ENCODE measurements at places on chromosomes 7 and 10.

DNA sequence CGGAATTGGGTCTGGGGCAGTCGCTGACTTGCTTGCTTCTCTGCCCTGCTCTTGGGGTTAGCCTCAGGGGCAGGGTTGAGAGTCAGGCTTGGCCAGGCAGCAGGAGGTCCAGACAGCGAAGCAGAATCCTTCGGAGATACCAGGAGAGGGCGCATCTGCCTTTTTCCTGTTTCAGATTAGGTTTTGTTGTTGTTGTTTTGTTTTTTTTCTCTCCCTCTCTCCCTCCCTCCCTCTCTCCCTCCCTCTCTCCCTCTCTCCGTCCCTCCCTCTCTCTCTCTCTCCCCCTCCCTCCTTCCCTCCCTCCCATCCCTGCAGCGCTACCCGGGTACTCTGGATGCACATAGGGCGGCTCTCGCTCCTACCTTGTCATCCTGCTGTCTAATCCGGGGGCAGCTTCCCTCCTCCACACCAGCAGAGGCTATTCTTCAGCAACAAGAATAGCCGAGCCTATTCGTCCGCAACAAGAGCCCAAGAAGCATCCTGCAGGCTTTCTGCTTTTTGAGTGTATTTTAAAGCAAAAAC, 758 bp upstream of the OPTN start:
- no peak for DNase-seq

DNA sequence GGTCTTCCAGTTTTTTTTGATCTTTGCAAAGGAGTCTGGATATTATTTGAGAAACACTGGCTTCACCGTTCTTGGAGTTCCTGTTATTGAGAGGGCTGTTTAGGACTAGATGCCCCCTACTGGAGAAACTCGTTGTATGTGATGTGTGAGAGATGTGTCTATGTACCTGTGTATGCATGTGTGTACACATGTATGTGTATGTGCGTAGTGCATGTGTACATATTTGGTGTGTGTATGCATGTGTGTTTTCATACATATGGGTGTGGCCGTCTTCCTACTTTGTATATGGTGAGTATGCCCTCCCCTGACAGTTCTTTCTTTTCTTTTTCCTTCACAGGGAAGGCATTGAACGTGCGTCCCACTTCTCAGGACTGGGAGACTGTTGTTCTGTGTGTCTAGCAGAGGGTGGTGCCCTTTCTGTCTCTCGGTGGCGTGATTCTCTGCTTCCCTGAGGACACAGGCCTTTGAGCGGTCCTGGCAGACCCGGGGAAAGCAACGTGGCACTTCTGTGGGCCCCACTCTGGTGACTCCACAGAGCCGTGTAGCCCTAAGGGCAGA, 3.0 kb upstream of the CALHM3 start:
- DNase-seq: no peak

- DNase-seq: no peak
These were observed 245.2 kb downstream of the ELFN1 start for GRCh38 chr7:1915326-1915725.

- no peak for DNase-seq
These were observed 538.5 kb upstream of the FOXK1 start for GRCh38 chr7:4143511-4144171.

GRCh38 chr10:60388116-60388625, 1.5 kb downstream of the ANK3 start:
- DNase-seq: no peak

DNA sequence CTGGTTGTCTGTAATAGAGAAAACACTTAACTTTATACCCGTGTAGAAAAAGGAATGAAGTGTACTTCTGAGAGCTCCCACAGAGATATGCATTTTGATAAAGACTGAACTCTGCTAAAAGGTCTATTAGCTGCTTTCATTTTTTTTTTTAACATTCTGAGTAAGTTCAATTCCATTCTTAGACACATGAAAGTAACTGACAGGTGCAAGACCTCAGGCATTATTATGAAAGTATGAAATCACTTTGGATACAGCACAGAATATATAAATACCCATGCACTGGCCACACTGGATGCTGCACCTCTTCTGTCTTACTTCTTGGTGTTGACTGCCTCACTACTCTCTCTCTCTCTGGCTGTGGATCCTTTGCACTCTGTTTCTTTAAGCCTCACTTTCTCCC, 46.2 kb downstream of the VWDE start:
- no peak for DNase-seq

DNA sequence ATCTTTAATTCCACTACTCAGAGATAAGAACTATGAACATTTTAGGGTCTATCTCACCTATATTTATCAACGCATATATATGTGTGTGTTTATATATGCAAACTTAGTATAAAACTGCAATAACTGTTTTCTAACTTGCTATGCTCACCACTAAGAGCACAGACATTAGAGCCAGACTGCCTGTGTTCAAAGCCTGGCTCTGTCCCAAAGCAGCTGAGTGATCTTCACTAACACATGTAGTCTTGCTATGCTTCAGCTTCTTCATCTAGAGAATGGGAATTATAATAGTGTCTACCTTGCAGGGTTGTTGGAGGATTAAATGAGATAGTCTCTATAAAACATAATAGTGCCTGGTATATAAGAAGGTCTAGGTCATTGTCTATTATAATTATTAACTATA, 165.5 kb downstream of the MAGI2 start:
- DNase-seq: no peak

GRCh38 chr10:12502526-12503274, 153.4 kb downstream of the CAMK1D start:
- no peak for DNase-seq

DNA sequence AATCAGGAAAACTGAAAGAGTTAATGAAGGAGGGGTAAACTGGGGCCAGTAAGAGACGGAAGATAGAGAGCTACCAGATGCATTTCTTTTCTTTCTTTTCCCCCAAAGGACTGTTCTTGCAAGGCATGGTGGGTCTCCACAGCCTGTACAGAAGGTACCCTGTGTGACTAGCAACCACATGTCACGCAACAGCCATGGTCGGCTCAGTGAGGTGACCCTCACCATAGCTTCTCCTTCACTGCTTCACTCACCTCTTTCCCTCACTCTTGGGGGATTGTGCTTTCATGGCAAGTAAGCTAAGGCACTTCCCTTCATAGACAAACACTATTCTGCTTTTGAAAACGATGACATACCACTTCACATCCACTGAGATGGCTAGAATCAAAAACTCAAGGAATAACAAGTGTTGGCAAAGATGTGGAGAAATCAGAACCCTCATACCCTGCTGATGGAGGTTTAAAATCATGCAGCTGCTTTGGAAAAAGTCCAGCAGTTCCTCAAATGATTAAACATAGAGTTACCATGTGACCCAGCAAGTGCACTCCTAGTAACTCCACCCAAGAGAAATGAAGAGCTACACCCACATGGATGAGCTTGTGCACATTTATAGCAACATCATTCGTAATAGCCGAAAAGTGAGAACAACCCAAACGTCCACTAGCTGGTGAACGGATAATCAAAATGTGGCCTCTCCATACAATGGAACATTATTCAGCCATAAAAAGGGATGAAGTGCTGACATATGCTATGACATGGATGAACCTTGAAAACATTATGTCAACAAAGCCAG, 3.8 kb upstream of the INSIG1 start:
- no peak for DNase-seq

- DNase-seq: no peak
These were observed 203.2 kb downstream of the AHR start for GRCh38 chr7:17501441-17502212.

GRCh38 chr7:34687529-34687928, 29.5 kb downstream of the NPSR1 start:
- DNase-seq: no peak

DNA sequence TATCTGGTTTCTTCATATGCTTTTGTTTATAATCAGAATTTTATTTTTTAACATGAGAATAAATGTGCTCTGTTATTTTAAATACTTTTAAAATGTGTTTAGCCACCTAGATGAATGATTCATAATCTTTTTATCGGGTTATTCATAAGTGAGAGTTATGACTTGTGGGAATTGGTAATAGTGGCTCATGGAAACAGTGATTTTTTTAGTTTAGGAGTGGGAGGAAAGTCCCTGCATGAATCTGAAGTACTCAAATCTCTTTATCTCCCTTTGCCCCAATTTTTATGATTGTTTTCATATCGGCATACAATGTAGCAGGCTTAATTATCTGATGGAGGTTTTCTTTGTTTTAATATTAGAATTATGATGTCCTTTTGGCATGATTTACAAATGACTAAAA, 42.9 kb downstream of the TAX1BP1 start:
- DNase-seq: no peak
